ENCODE measurements at places on chromosomes 11 and 22.

DNA sequence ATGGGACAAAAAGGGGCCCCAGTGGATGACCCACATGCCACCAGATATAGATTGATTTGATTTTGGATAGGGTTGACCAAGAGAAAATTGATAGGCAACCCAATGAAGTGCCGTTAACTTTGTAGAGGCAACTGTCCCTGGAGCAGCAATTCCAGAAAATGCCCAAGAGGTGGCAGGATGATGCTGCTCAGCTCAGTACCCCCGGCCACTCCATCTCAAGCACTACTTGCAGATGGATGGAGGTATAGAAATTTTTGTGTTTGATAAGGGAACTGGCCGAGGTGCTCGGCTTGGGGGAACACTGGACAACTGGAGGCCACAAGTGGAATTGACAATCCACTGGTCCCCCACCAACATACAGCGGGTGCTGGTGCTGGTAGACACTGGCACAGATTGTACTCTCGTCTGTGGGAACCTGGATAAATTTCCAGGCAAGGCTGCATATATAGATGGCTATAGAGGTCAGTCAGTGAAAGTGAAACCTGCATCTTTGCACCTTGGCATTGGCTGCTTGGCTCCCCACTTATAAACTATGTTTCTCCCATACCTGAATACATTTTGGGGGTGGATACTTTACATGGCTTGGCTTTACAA is 86.3 kb downstream of the CCDC83 start:
- DNase-seq = peak; percentile 83

DNA sequence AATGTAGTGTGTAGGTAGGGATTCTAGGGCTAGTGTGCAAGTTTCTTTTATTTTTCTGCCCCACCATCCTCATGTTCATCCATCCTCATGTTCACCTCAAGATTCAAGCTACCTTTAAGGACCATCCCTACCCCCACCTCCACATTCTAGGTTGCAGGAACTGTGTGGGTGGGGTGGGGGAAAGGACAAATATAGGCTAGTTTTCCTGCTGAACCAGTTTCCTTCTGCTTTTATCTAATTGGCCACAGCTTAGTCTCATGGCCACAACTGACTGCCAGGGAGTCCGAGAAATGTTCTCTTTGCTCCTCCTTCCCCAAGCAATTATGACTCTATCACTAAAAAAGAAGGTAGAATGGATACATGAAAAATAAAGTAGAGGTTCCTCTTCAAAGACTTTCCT is 179.0 kb upstream of the LARGE1 start:
- no peaks in the 10 kb centered on the region for H3K27me3 ChIP-seq
- no peak overlapping the region for H3K27ac ChIP-seq
- no peaks in the 10 kb centered on the region for H3K36me3 ChIP-seq
- no peak for DNase-seq
- H3K4me3 ChIP-seq = no peak overlapping the region

DNA sequence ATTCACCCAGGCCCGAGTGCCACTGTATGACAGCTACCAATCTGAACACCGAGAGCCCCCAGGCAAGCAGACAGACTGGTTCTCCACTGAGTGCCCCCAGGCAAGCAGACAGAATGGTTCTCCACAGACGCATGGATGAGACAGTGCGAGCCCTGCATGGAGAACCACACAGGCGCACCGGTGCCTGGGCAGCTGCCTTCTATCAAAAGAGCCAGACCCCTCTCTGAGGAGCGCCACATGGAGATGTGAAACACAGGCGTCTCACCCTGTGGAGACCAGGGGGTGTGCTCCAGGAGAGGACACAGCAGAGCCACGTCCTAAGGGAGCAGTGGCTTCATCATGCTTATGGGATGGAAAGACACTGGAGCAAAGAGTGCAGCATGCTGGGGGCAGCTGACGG is 94.5 kb upstream of the BID start:
- H3K36me3 ChIP-seq = peaks cover 36% of the 10 kb centered on the region
- no peak for DNase-seq
- no peaks in the 10 kb centered on the region for H3K4me1 ChIP-seq
- H3K4me3 ChIP-seq = no peak overlapping the region

DNA sequence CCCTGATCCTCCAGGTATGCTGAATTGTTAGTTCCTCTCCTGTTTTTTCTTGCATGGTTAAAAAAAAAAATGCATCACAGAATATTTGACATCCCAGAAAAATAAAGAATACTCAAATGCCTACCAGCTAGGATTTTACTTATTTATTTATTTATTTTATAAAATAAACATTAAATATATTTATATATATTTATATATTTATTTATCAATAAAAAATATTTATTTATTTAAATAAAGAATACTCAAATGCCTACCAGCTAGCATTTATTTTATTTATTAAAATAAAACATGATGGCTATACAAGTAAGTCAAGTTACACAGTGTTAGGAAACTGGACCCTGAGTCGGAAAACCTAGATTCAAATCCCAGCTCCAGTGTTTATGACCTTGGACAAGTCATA is 164.1 kb downstream of the NAV2 start:
- no peak overlapping the region for H3K4me3 ChIP-seq
- no peaks in the 10 kb centered on the region for H3K36me3 ChIP-seq
- no peaks in the 10 kb centered on the region for H3K27me3 ChIP-seq
- DNase-seq = no peak
- H3K27ac ChIP-seq = no peak overlapping the region

DNA sequence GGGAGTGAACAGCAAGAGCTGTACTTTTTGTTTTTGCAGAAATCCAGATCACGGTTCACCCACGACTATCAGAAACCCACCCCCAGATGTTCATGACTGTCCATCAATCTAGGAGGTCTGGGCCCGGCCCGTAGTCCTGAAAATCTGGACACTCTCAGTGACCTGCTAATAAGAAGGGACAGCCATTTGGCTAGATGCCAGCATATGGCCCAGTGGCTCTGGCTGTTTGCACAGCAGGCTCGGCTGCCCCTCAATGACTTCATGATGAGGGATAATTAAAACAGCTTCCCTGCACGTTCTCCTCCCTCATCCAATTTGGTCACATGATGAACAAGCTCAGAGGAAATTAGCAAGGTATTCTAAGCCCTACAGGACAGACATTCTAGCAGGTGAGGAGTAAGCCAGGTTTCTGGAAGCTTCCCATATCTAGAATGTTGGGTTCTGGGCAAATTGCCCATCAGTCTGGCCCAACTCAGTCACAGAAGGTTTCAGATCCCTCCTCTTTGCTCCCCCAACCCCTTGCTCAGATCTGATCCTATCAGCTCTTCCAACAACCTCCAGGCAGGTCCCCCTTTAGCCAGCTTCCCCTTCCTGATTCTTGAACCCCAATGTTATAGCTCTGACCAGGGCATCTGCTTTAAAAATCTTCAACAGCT is 397.3 kb downstream of the SHANK2 start:
- H3K4me1 ChIP-seq = no peaks in the 10 kb centered on the region
- DNase-seq = no peak

DNA sequence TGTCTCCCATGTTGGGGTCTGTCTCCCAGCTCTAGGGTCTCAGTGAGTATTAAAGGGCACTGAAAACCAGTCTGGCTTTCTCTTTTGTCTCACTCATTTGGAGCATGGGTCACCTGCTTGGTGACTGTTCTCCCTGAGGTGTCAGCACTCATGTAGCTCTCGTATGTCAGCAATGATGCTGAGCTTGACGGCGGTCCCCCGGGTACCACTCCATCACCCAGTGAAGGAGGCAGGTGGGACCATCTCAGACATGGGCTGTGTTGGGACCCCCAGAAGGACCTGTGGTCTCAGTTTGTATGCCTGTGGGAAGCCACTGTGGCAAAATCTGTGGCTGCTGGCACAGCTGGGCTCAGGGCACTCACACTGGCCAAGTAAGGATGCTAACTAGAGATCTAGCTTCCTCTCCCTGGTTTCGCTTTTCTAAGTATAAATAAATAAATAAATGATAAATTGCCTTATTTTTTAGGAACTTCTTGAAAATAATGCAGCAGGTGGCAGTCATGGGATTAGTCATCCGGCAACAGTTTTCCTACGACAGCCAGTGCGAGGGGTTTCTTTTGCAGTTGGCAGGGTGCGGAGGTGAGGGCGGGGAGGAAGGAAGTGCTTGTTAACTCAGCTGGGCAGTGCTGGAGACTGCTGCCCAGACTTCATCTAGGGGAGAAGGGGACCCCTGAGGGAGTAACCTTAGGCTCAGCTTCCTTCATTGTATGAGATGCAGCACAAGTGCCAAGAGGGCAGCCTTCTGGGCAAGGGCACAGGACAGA is 48.8 kb downstream of the OSBP2 start:
- H3K27ac ChIP-seq = no peak overlapping the region
- no peak for DNase-seq
- no peaks in the 10 kb centered on the region for H3K4me1 ChIP-seq
- H3K27me3 ChIP-seq = no peaks in the 10 kb centered on the region
- no peak overlapping the region for H3K4me3 ChIP-seq
- H3K36me3 ChIP-seq = no peaks in the 10 kb centered on the region
